ENCODE measurements at places on chromosomes 2 and 18.

- no peak for DNase-seq
These were observed 96.6 kb upstream of the CABLES1 start for GRCh38 chr18:23038712-23039111.

DNA sequence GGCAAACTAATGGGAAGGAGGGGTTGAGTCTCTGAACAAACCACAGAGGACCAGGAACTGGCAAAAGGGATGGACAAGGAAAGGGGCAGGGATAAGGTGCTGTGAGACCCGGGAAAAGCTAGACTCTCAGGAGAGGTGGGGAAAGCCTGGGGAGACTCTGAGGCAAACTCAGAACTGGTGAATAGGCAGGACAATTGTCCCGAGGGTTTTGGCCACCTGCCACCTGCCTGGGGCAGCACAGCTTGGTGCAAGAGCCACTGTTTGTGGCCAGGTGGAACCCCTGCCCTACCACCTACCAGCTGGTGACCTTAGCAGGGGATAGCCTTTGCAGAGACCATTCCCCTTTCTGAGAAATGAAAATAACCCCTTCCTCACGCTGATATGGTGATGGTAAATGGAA is 129.4 kb upstream of the ASB18 start:
- no peak for DNase-seq

DNA sequence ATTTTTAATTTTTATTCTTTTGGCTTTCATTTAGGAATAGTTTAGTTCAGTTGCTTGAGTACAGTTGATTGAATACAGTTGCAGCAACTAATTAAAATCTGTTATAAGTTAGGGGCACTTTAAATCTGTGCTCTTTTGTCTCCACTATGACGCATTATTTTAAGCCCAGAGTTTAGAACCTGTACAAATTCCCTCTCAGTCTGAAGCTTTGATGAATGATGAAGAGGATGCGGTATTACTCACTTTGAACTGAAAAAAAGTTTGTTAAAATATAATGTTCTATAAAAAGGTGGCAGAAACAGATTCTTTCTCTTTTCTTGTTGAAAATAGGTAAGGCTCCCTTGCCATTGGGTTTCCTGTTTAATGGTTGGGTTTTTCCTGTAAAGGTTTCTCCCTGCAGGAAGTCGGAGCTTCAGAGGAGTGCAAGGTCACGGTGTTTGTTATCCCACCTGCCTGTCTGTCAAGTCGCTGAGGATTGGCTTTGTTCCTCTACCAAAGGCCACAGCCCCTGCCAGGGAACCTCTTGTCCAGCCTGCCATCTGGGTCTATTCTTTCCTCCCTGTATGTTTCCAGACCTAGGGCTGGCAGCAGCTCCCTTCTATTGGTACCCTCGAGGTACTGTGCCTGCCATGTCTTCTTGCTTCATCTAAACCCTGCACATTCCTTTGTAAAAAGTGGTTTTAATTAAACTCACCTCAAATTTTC is 43.8 kb upstream of the FN1 start:
- no peak for DNase-seq

GRCh38 chr18:12803069-12803936 is 80.7 kb downstream of the PTPN2 start:
- no peak for DNase-seq

DNA sequence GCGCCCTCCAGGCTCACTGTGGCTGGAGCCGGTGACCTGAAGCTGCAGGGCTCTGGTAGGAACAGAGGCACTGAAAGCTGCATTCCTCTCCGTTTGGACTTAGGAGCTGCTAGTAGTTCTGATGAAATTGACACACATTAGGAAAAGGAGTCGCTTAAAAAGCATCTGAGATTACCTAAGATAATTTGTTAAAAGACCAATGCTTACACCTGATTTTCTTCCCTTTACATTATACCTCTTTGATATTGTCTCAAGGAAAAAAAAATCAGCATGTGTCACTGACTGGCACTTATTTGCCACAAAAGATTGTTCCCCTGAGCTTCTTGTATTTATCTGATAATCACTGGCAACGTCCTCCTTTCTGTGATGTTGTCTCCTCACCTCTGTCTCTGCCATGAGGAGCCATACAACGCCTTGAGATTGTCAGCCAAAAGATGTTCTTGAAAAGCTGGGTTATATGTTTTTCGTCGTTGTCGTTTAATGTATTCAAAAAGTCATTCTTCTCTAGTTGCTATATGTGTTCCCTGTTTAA is 618 bp upstream of the CHN1 start:
- no peak for DNase-seq

- DNase-seq = no peak
These were observed 7.0 kb upstream of the LDLRAD4 start for GRCh38 chr18:13211534-13211933.

DNA sequence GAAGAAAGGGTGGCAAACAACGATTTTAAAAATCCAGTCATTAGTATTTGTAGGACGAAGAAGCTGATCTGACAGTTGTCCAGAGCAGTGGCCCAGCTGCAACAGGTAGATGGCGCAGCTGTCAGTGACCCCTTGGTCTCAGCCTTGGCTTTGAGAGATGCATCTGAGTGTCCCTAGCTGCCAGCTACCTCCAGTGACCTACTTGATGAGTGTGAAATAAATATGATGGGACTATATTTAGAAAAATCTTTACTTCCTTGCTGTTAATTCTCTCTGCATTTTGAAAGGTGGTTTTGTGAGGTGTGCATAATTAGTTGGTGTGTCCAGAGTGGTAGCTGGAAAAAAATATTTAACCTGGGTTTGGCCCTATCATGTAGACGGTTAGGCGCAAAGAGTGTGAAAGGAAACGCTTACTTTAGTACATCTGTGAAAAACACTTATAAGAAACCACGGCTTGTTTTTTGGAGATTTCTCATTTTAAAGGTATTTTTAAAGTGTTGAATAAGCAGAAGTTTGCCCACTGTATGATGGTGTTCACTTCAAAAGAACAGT is 963 bp downstream of the INPP1 start:
- no peak for DNase-seq

All from NAMALWA (cell line).